ENCODE measurements at places on chromosomes 12 and 14.

DNA sequence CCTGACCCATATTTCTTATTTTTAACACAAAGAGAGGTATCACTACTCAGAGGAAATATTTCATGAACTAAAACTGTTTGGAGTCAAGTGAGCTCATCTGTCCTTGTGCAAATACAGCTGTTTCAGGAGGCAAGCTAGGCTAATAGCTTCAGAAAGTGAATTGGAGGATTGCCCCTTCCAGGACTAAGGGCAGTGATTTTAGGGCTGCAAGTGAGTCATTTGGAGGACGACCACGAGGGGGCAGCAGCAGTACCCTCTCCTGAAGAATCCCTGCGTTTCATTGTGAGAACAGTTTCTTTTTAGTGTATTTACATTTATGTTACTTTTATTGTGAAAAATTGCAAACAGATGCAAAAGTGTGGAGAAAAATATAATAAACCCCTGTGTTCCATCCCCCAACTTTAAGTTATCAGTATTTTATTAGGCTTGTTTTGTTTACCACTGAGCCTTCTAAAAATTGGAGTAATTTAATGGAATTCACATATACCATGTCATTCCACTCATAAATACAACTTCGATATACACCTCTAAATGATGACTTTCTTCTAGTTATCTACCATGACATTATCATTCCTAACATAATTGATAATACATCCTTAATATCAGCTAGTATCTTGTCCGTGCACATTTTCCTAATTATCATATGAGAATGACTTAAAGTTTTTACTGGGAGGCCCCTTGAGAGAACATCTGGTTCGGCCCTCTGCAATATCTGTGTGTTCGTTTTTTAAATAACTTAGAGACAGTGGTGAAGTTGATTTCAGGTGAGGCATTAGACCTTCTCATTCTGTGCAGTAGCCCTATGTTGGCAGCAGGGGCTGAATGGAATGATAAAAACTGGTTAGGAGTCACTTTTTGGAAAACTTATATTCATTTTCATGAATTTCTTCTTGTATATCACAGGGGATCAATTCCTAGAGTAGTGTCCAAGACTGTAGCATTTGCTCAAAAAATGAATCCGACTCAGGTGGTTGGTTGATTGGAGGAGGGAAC, 13.7 kb downstream of the FOXJ2 start:
- peak; percentile 87 for DNase-seq

GRCh38 chr14:52244997-52245396, 22.5 kb upstream of the PTGDR start:
- DNase-seq, result no peak

DNA sequence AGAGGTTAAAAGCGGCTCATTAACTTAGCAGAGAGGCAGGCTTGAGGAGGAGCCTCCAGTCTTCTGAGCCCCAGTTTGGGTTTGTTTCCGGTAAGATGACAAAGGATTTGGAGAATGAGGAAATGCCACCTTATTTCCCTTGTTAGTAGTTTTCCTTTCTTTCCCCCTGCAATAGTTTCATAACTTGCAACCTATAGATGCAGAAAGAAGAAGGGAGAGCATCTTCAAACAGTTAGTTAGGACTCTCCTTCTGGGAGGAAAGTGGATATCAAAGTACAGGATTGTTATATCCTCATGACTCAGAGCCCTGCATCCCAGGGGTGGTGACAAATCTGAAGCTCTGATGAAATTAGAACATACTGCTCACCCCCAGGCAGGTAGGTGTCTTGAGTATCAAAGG, 180.7 kb upstream of the SLC38A2 start:
- DNase-seq, result no peak

DNA sequence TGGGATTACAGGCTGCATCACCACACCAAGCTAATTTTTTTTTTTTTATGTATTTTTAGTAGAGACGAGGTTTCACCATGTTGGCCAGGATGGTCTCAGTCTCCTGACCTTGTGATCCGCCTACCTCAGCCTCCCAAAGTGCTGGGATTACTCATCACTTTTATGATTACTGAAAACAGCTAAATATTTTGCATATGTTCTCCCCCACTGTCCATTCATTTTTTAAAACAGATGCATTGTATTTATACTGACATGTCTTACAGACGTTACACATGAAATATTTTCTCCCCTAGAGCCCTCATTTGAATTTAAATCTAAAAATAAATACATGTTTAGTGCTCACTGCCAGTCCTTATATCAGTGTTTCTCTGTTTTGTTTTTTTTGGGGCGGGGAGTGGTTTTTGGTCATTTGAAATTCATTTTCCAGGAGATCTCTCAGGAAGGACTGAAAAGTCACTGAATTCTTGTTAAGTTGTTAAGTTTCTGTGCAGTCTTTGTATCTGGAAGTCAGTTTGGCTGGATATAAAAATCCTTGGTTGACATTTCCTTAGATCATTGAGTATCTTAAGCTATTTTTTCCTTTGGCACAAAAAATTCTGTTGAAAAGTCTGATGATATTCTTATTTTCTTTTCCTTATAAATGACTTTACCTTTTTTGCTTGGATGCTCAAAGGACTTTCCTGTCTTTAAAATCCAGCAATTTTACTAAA, 9.4 kb downstream of the FBXO21 start:
- no peak for DNase-seq

DNA sequence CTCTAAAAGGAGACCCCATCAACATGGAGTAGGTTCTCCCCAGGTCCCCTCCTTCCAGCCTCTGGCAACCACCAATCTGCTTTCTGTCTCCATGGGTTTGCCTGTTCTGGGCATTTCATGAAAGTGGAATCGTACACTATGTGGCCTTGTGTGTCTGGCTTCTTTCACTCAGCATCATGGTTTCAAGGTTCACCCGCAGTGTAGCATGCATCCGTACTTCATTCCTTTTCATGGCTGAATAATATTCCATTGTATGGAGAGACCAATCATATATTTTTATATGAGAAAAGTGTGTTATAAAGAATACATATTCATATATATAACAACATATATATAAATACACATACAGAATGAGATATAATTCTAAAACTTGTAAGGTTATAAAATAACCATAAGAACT, 19.8 kb downstream of the NCOR2 start:
- DNase-seq, result no peak

GRCh38 chr14:103516426-103517173, 6.0 kb downstream of the CKB start:
- DNase-seq, result no peak

DNA sequence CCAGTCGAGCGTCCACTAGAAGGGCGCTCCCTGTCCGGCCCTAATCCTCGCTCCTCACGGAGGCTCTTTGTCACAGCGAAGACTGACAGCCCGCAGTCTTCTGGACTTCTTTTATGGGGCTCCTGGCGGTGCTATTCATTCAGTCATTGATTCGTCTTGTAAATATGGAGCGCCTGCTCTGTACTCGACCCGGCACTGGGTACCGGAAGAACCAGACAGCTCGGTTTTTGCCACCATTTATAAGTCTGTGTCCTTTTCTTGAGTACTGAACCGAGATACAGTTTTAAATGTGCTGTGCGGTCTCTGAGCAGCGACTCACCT, 570 bp downstream of the DMAC2L start:
- DNase-seq, result no peak

- no peak for DNase-seq
Observed at GRCh38 chr14:38880643-38881524, 222.2 kb downstream of the SEC23A start.

GRCh38 chr14:63454863-63455622, 88.1 kb downstream of the PPP2R5E start:
- no peak for DNase-seq

DNA sequence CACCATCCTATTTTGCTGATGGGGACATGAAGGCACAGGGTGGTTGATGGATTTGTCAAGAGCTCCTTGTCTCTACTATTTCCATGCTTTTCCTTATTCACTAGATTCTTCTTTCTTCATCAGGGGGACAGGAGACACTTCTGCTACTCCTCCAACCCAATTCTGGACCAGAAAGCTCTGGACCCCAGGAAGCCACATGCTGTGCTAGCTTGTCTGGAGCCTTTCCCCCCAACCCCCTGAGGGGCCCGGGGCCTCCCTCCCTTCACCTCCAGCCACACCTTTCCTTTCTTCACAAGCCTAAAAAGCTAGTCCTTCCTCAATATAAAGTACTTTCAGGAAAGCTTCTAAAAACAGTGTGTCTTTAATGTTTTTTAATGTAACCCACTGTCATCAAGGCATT, 75.1 kb upstream of the CAPRIN2 start:
- no peak for DNase-seq

GRCh38 chr12:24597580-24597979, 351.3 kb downstream of the BCAT1 start:
- DNase-seq, result no peak

- no peak for DNase-seq
Observed at GRCh38 chr12:65443038-65443437, 164.6 kb downstream of the MSRB3 start.

GRCh38 chr12:22657538-22657937, 32.6 kb downstream of the ETNK1 start:
- no peak for DNase-seq

- DNase-seq, result no peak
Observed at GRCh38 chr12:108518716-108519496, 3.8 kb downstream of the FICD start.

- no peak for DNase-seq
Observed at GRCh38 chr14:63100552-63100951, 55.3 kb upstream of the KCNH5 start.

GRCh38 chr12:12069821-12070548, 754 bp upstream of the BCL2L14 start:
- no peak for DNase-seq

DNA sequence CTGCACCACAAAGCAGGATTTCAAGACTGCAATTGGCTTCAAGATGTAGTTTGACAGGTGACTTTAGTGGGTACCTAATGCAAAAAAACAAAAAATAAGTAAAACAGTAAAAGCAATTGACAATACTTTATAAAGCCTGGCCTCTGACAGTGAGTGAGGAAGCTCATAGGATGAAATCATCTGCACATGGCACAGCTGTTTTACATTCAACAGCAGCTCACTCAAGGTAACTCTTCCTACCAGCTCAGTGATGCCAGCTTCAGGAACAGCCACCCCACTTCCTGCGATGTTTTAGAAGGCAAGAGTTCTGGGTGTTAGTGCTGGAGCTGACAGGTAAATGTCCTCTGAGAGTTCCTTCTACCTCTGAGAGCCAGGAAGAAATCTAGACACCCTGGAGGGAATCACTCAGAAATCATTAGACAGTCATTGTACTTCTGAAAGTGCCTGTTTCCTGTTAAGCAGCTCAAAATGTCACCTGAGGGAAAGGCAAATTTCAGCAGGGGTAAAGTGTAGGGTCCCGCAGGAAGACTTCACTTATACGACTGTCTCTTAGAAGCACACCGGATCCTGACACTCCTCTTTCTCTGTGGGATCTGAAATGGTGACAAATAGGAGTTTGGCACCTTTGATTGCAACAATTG, 99.9 kb downstream of the FOXN3 start:
- no peak for DNase-seq

GRCh38 chr14:55749201-55749812, 169.3 kb downstream of the KTN1 start:
- no peak for DNase-seq

DNA sequence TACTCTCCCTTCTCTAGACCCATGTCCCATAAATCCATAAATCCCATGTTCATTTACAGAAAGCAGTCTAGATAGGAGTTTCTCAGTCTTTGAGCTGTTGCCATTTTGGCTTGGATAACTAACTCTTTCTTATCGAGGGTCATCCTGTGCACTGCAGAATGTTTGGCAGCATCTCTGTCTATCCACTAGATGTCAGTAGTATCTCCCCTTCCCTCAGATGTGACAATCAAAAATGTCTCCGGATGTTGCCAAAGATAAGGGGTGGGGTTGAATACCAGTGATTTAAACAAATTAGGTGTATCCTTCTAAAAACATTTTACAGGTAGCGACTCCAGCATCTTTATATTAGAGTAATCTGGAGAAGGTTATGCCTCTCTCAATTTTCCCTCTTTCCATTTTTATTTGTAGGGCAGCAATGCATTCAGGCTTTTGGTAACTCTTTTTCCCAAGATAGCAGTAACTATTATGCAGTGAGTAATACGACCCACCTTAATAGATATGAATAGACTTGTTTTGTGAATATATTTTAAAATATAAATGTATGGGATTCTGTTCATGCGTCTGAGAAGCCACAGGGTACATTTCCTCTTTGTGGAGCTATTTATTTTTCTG, 100.7 kb downstream of the LRRK2 start:
- DNase-seq, result no peak

- no peak for DNase-seq
Observed at GRCh38 chr14:55884819-55885218, 233.4 kb upstream of the PELI2 start.

- no peak for DNase-seq
Observed at GRCh38 chr14:24437020-24437735, 5.4 kb downstream of the SDR39U1 start.

DNA sequence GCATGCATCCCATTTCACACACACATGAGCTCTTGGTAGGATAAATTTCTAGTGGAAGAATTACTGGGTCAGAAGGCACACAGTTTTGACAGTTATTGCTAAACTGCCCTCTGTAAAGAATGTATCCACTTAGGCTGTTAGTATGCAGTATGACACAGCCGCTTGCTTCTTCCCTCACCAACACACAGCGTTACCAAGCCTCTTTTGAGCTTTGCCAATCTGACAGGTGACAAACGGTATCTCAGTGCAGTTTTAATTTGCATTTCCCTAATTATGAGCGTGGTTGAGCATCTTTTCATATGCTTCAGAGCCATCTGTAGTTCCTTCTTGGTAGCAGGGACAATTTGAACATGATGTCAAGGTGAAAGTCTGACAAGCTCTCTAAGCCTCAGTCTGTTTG, 42.9 kb downstream of the HRK start:
- DNase-seq, result no peak

DNA sequence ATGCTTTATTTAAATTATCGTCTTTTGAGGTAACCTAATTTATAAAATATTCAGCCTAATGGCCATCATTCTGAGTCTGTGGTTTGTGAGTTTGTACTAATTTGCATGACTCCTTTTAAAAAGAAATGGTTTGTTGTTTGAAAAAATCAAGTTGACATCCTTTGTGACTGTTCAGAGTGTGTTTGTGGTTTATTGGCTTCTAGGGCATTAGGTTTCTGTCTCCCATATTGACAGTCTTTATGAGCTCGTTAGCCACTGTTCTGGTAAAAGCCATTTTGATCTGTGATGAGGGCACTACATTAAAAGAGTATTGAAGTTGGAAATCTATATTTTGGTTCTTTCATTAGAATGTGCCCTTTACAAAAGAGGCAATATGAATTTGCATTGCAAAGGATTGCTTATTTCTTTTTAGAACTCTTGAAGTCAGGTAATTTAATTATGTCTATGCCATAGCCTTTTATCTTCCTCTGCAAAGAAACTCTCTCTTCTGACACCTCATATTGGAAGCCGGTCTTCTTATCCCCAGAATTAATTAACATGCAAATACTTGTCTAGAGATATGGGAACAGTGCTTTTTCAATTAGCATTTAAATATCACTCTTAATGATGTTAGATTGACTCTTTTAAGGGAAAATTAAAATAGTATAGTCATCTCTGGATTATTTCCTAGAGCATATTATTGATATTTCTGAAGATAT, 95.0 kb downstream of the CRADD start:
- DNase-seq, result no peak

Data from stimulated activated CD4-positive, alpha-beta T cell treated with anti-CD3 and anti-CD28 coated beads, Interleukin-2, amount 100 ng/mL, for 24 hours (primary cell).